Activated naive CD4-positive, alpha-beta T cell treated with anti-CD3 and anti-CD28 coated beads for 36 hours (primary cell): ENCODE measurements at places on chromosomes 6 and 20. TPM values are rescaled to one million over a fixed set of nuclear protein-coding genes. Genes with fewer than 3 reads are reported as not detected.

Gene CAPN11
- total RNA-seq: not detected

Gene GPSM3
- 72.1 TPM for total RNA-seq

Gene C4A
- total RNA-seq: 3.5 TPM

GRCh38 chr6:114312931-114313330 lies 29.9 kb downstream of the HS3ST5 start:
- DNase-seq: no peak

- no peak for DNase-seq
Measured at GRCh38 chr6:168828800-168829199, 387.8 kb downstream of the SMOC2 start.
